ENCODE measurements at places on chromosomes 13 and 19.
A peak's percentile ranks its signal among the peaks of the same experiment; 100 is the strongest.

DNA sequence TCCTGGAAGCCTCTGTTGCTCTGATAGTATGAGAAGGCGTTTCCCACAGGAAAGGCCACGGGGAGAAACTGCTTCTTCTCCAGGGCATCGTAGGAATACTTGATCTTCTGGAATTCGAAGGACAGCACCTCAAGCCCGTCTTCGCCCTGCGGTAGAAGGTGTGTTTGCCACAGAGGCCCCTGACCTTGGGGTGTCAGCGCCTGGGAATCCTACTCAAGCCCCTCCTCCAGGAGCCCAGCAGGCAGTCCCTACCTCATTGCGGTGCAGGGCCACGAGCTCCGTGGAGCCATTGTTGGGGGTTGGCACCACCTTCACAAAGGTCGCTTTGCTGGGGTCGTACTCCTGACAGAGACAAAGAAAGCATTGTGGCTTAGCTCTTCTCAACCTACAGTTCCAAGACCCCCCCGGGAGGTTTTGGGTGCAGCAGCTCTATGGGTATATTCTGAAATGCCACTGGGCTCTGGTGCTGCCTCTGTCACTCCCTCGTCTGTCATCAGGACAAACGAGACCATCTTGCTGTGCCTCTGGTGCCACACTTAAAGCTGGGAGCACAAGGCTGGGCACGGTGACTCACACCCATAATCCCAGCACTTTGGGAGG lies 3.7 kb downstream of the ATP13A1 start:
- no peak for DNase-seq

DNA sequence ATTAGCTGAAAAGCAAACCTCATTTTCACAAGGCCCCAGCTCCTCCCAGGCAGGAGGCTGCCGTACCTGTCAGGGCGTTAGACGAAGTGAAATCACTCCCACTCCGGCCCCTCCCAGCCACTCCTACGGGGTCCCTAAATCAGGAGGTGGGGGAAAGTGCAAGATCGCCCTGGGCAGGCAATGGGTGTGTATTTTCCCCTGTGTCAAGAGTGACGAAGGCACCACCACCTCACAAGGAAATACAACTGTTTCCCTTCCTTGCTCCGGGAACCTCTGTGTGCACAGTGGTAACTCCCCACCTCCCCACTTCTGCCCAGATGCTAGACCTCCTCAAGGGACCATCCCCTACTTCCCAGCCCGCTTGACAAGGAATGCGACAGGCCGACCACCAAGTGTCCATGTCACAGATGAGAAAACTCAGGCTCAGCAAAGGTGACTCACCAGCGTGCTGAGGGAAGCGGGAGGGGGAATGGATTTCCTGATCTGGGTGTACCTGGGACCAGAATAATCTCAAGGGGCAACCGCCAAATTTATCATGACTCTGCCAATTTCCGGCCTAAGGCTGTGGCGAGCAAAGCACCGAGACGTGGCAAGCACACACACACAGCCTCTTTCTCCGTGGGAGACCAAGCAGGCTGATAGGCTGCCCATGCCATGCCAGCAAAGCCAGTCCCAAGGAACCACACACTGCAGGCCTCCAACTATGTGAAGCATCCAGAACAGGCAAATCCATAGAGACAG lies 7.3 kb downstream of the PPP6R1 start:
- DNase-seq: peak; percentile 34

GRCh38 chr13:51605698-51606097 lies 21.4 kb downstream of the WDFY2 start:
- DNase-seq: no peak

DNA sequence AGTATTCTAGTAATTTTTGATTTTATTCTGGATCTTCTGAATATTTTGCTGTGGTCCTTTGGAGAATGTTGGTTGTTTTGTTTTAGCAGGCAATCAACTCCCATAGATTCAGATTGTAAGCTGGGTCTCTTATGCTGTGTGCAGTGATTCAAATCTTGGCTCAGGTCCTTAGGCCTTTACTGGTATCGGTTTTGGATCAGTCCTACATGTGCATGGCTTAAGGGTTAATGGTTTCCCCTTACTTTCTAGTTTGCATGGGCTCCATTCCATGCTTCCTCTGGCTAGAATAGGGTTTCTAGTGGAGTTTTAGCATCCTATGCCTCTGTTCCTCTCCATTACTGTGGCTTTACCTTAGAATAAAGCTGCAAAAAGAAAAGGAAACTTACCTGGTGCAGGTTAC lies 16.1 kb downstream of the NDFIP2 start:
- DNase-seq: no peak

DNA sequence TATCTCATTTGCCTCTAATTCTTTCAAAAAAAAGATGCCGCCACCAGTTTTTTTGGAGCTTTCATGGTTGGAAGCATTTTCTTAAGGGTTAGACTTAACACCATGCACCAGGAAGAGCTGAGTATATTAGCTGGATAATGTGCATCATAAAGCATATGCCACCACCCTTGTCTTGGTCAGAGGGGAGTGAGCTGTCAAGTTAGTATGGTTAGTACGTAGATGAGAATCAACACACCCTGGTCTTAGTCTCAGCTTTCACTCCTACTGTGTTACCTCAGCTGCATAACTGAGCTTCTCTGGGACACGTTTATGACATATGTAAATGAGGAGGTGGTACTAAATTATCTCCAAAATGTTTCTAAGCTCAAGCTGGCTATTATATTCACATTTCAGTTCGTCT lies 415.6 kb downstream of the DCT start:
- no peak for DNase-seq

GRCh38 chr13:64753233-64754000 lies 2476.7 kb downstream of the PCDH9 start:
- no peak for DNase-seq

GRCh38 chr13:95494082-95494681 lies 58.3 kb upstream of the CLDN10 start:
- no peak for DNase-seq

- peak; percentile 33 for DNase-seq
Observed at GRCh38 chr19:6021878-6022569, 44.1 kb upstream of the RANBP3 start.

DNA sequence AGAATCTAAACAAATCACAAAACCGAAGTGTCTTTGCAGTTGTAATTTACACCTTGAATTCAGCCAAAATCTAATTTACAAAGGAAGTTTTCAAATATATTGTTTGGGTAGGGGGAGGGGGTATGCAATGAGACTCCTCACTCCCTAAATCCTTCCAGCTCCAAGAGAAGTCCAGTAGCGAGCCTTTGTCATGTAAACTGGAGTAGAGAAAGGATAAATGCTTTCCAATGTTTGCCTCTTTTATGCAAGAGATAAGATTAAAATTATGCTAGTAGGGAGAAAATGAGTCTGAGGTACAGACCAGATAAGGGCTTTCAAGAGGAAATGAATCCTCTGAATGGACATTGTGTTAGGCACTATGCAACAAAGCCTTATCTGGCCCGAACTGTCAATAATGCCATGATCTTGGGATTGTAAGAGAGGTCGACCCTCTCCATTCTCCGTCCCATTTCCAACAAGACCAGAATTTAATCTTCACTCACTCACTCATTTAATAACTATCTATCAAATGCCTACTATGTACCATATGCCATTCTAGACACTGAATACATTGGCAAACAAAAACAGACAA lies 199.2 kb downstream of the LACC1 start:
- DNase-seq: no peak

DNA sequence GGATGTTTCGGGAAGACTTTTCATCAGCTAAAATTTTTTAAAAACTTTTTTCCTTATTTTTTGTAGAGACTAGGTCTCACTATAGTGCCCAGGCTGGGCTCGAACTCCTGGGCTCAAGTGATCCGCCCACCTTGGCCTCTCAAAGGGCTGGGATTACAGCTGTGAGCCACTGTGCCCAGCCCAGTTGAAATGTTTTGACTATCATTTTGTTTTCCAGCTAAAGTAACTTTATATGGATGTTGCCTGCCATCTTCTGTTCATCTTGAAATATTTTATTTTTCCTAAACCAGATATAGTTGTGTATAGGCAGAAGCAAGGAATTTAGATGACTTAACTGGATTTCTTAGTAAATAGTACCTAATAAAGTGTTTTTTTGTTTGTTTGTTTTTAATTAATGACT lies 7.0 kb downstream of the CAB39L start:
- no peak for DNase-seq

- no peak for DNase-seq
Observed at GRCh38 chr13:77952276-77952675, 33.6 kb upstream of the EDNRB start.

- no peak for DNase-seq
Observed at GRCh38 chr19:35249848-35250711, 1.3 kb downstream of the LSR start.

DNA sequence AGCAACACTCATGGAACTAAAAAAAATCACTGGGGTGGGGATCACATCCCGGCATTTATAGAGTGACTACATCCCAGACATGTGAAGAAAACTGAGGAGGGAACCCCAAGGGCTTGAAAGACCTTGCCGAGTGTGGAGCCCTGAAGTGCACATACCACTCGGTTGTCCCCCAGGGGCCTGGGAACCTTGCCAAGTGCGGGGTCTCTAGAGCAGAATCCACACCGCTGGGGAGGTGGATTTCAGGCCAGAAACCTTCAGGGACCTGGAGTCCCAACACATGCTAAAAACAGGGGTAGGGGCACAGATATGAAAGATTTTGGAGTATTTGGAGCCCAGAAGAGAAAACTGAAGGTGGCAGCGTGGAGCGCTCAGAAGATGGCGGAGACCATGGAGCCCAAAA lies 35.2 kb downstream of the ERICH4 start:
- no peak for DNase-seq

DNA sequence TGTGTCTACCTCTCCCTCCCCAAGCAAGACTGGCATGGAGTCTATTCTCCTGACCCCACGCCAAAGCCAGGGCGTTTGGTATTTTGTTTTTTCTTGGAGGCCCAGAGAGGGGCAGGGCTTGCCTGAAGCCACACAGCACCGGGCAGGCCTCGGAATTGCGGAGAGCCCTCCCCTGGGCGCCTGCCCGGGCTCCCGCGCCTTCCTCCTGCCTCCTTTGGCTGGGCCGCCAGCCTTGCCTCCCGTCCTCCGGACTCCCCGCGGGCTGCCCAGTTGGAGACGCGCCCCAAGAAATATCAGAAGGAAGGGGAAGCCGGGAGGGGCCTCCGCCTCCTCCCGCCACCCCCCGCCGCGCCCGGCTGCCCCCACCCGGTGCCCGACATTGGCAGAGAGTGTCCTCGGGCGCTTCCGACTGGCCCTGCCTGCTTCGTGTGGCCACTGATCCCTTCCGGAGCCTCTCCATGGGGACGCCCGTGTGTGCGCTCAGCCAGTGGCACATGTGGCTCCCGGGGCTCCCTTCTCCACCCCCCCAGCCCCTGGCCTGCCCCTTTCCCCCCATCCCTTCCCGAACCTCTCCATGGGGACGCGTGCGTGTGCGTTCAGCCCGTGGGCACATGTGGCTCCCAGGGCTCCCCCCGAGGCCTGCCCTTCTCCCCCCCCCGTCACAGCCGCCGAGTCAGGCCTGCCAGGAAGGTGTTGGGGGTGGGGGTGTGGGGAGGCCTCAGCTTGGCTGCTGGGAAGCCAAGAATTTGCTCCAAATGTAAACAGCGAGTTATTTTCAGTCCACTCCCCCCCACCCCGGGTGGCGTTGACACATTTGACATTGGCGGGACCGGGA lies 37.3 kb downstream of the NFIC start:
- peak; percentile 41 for DNase-seq

DNA sequence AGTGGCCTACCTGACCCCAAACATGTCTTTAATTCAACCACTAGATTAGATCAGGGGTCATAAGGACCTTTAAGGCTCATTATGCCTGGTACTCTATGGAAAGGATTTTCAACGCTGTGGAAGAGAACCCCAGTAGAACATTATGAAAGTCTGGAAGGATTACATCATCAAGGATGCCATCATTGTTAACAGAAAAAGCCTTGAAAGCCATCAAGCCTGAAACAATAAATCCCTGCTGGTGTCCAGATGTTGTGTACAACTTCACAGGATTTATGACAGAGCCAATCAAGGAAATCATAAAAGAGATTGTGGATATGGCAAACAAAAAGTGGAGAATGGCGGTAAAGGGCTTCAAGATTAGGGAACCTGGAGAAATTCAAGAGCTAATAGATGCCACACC lies 59.7 kb downstream of the NAA16 start:
- DNase-seq: no peak

DNA sequence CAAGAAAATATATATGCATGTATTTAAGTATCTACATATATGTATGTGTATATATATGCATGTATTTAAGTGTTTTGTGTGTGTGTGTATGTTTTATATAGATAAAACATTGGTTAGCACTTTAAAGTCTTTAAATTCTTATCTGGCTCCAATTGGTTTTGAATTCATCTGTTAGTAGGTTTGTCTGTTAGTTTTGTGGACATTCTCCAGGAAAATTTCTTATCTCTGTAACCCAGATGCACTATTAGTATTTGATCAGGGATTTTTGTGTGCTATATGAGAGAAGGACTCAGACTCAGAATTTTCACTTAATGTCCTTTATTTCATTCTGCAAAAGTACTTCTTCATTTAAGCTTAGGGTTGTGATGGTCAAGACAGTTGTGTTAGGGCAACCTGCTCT lies 103.1 kb downstream of the ITGBL1 start:
- no peak for DNase-seq

DNA sequence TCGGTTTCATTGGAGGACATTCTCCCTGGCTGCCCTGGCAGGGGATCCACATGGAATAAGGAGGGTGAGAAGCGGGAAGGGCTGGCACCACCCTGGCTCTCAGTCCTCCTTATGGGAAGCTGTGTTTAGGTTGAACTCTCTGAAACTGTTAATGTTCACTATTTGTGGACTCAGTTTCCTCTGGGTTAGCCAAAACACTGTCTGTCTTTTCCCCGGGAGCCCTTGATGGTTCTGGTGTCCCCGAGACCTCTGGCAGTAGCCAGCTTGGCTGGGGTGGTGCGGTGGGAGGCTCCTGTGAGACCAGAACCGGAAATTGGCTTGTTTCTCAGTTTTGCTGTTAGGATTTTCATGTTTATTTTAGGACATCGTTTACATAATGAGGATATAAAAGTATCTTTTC lies 48.3 kb upstream of the TEX29 start:
- DNase-seq: no peak

- DNase-seq: no peak
Observed at GRCh38 chr13:113902986-113903775, 39.3 kb upstream of the GAS6 start.

GRCh38 chr19:53466726-53467484 lies 628 bp upstream of the ZNF813 start:
- no peak for DNase-seq

GRCh38 chr19:48405010-48405659 lies 11.7 kb downstream of the GRIN2D start:
- DNase-seq: no peak

All from retinal pigment epithelial cell (primary cell).